ENCODE measurements at places on chromosomes 2 and 18.

DNA sequence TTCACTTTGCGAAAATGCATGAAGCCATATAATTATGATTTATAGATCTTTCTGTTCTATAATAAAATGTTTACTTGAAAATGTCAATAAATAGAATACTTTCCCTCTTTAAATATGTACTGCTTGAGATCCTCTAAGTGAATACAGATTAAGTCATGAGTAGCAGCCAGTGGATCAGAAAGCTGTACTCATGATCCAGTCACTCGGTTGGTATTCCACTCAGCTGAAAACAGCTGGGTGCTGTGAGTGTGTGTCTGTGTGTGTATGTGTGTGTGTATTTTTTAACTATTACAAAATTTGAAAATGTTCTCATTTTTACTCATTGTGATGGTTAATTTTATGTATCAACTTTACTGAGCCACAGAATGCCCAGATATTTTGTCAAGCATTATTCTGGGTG is 141.6 kb upstream of the CYP26B1 start:
- DNase-seq = peak; percentile 15

GRCh38 chr2:142220901-142221300 is 90.1 kb upstream of the LRP1B start:
- DNase-seq = no peak

DNA sequence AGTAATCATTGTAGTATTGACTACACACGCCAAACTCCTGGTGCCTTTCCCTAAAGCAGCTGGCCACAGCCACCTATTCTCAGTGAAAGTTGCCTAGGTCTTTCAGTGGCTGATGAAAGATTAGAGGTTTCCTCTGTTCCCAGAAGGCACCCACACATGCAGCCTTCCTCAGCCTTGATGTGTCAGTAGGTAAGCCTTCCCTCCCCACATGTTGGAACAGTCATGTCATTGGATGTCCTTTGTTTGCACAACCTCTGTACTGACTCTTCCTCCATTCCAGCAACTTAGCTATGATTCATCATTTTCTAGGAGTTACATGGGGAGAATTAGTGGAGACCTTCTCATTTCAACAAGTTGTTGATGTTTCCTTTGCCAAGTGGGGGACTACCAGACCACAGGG is 630.8 kb upstream of the SLC39A10 start:
- no peak for DNase-seq

DNA sequence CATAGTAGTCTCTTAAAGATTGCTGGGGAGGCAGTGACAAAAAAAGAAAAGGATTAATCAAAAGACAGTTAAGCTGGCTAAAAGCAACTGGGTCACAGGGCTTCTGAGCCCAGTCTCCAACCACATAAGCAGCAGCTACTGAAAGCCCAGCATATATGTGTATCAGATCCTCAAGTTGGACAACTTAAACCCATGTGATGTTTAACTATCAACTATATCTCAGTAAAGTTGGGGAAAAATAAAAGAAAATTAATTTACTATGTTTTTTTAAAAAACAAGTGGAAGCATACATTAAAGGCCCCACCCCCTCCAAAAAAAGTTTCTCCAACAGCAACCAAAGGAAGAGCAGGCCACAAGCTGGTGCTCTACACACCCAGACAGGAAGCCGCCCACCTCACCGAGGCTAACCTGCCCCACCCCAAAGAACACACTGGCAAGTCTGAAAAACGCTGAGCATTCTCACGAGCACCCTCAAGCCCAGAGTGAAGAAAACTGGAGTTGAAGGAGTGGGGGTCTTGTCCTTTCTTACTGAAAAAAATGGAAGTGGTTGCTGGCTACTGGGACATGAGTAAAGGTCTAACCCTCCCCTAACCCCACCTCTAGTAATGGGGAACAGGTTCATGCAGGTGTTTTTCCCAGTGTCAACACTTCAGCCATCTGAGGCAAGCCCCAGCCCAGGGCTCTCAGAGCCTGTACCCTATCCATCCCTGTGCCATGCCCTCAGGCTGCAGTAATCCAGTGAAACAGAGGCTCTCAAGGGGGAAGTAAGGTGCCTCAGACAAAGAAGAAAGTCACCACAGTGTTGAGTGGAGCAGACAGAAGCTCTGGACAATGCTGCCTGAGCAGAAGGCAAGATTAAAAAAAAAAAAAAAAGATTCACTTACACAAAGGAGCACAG is 106.3 kb downstream of the GYPC start:
- no peak for DNase-seq

- no peak for DNase-seq
Observed at GRCh38 chr2:148455791-148456190, 188.8 kb upstream of the EPC2 start.

DNA sequence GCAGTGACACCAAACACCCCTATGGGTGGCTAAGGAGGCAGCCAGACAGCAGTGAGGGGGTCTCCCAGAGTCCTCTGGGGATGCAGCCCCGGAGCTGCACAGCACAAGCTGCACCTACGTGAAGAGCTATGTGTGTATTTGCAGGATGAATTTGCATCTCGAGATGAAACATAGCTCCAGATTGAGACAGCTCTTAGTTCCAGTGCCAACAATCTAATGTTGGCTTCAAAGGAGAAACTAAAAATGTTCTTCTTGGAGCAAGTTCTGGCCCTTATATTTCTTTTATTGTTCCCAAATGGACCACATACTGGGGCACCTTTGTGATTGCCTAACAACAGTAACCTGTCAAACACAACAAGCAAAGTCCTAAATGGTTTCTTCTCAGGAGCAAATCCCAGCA is 233.9 kb downstream of the SLC4A3 start:
- no peak for DNase-seq

- no peak for DNase-seq
Observed at GRCh38 chr2:20530520-20530919, 83.6 kb downstream of the RHOB start.
